Activated CD8-positive, alpha-beta T cell treated with anti-CD3 and anti-CD28 coated beads for 36 hours (primary cell): ENCODE measurements at places on chromosomes 7 and 10. TPM values are rescaled to one million over a fixed set of nuclear protein-coding genes. Genes with fewer than 3 reads are reported as not detected.

- no peaks in the 10 kb centered on the region for H3K27me3 ChIP-seq
- no peak for DNase-seq
- no peaks in the 10 kb centered on the region for H3K36me3 ChIP-seq
- no peak overlapping the region for H3K4me3 ChIP-seq
- no peak overlapping the region for H3K27ac ChIP-seq
Measured at GRCh38 chr10:86229811-86230556, 136.6 kb downstream of the GRID1 start.

- no peak for DNase-seq
- H3K36me3 ChIP-seq, result no peaks in the 10 kb centered on the region
- no peak overlapping the region for H3K27ac ChIP-seq
- no peak overlapping the region for H3K4me3 ChIP-seq
- peaks cover 3% of the 10 kb centered on the region for H3K27me3 ChIP-seq
- peaks cover 15% of the 10 kb centered on the region for H3K4me1 ChIP-seq
Measured at GRCh38 chr10:1148855-1149605, 92.8 kb downstream of the WDR37 start.

- no peak overlapping the region for H3K4me3 ChIP-seq
- H3K27ac ChIP-seq, result no peak overlapping the region
- DNase-seq, result no peak
- no peaks in the 10 kb centered on the region for H3K36me3 ChIP-seq
- H3K27me3 ChIP-seq, result no peaks in the 10 kb centered on the region
Measured at GRCh38 chr10:126210051-126210651, 178.1 kb downstream of the ADAM12 start.

DNA sequence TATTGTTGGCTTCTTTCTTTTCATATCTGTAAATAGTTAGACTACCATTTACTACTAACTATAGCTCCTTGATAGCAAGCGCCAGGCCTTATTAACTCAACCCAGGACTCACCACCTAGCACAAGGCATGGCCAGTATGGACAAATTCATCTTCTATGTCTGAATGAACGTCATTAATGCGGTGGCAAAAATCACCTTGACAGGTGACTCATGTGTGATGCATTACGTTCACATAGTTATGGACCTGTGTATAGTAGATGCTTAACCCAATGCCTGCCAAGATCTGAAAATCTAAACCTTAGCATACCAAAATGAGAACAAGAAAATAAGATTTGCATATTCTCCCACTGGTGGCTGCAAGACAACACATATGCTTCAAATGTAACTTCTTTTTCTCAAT, 300.8 kb downstream of the PARD3 start:
- no peaks in the 10 kb centered on the region for H3K27me3 ChIP-seq
- no peak for DNase-seq
- H3K4me3 ChIP-seq, result no peak overlapping the region
- H3K36me3 ChIP-seq, result no peaks in the 10 kb centered on the region

GRCh38 chr7:55469271-55469681, 103.0 kb downstream of the VOPP1 start:
- peaks cover 44% of the 10 kb centered on the region for H3K4me1 ChIP-seq
- no peaks in the 10 kb centered on the region for H3K27me3 ChIP-seq
- DNase-seq, result peak; percentile 17
- no peak overlapping the region for H3K4me3 ChIP-seq
- peak overlapping the region; percentile 65 for H3K27ac ChIP-seq

DNA sequence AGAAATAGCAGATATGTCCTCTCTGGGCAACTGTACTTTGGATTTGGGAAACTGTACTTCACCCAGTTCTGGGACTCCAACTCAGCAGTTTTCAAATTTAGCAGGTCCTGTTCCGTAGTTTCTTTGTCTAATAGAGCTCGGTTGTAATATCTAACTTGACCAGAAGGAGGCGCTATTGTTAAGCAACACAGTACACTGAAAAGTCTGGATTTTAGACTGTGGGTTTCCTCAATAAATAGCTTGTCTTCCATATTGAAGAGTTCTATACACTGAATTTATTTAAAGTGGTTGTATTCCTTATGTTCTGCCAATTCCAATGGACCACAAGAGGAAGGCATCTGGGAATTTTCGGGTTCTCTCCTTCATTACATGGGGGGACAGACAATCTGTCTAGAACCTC, 39.8 kb downstream of the ELFN1 start:
- no peak overlapping the region for H3K27ac ChIP-seq
- H3K36me3 ChIP-seq, result peaks cover 2% of the 10 kb centered on the region
- H3K4me1 ChIP-seq, result no peaks in the 10 kb centered on the region
- H3K4me3 ChIP-seq, result no peak overlapping the region
- H3K27me3 ChIP-seq, result no peaks in the 10 kb centered on the region

- no peak overlapping the region for H3K4me3 ChIP-seq
- no peak overlapping the region for H3K27ac ChIP-seq
- H3K36me3 ChIP-seq, result no peaks in the 10 kb centered on the region
- no peak for DNase-seq
Measured at GRCh38 chr7:88867158-88867557, 71.6 kb upstream of the TEX47 start.

DNA sequence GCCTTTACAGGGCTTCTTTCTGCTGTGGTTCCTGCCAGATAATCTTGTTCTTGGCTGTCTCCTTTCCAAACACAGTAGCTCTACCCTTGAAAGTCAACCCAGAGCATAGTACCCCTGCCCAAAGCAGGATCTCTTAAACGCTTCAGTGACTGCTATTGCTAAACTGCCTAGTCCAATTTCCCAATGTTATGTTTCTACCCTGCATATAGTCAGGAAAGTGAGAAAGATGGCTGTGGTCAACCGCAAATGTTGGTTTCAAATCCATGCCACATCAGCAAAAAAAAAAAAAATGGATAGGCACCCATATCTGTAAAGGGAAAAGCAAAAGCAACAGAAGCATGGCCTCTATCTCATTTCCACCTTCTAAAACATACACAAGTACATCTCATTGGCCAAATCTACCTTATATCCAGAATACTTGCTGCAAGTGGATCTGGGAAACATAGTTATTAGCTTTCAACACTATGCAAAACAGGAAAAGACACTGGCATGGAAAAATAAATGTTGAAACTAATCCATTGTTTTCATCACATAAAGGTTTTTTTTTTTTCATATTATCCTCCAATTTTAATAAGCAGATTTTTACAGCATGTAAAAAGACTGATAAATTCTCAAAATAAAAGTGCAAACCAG, 59.8 kb downstream of the DNAJC1 start:
- no peak overlapping the region for H3K4me3 ChIP-seq
- no peak for DNase-seq
- no peaks in the 10 kb centered on the region for H3K27me3 ChIP-seq
- H3K36me3 ChIP-seq, result peaks cover 8% of the 10 kb centered on the region
- H3K27ac ChIP-seq, result no peak overlapping the region

DNA sequence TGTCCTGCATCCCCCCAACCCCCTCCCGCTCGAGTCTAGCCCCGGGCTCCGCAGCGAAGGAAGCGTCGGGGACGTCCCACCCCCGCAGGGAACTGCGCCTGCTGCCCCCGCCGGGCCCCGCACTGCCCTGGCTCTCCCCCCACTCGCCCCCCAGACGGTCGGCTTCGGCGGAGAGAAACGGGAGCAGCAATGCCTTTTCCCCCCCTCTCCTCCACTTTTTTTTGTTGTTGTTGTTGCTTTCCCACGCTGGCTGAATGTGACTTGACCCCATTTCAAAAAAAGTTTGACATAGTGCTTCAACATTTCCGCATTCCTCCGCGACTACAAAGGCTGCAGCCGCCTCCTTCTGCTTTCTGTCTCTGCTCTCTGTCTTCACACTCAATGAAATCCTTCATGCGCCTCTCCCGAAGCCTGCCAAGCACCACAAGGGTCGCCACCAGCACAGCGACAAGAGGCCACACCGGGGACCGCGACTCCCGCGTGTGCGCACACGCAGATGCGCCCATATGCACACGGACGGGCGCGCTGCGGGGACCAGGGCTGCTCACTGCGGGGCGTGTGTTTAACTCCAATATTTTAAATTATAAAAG, 1.0 kb downstream of the CDK6 start:
- peak overlapping the region; percentile 94 for H3K4me3 ChIP-seq
- H3K27me3 ChIP-seq, result peaks cover 6% of the 10 kb centered on the region
- peaks cover 38% of the 10 kb centered on the region for H3K36me3 ChIP-seq
- peak overlapping the region; percentile 90 for H3K27ac ChIP-seq
- peak; percentile 70 for DNase-seq

- DNase-seq, result peak; percentile 48
- no peak overlapping the region for H3K4me3 ChIP-seq
- H3K36me3 ChIP-seq, result no peaks in the 10 kb centered on the region
- H3K4me1 ChIP-seq, result peaks cover 28% of the 10 kb centered on the region
- H3K27ac ChIP-seq, result peak overlapping the region; percentile 69
Measured at GRCh38 chr10:79266543-79267312, 80.5 kb upstream of the PPIF start.

GRCh38 chr7:77498659-77499379, 38.3 kb upstream of the PTPN12 start:
- H3K4me1 ChIP-seq, result no peaks in the 10 kb centered on the region
- H3K36me3 ChIP-seq, result no peaks in the 10 kb centered on the region
- DNase-seq, result no peak

DNA sequence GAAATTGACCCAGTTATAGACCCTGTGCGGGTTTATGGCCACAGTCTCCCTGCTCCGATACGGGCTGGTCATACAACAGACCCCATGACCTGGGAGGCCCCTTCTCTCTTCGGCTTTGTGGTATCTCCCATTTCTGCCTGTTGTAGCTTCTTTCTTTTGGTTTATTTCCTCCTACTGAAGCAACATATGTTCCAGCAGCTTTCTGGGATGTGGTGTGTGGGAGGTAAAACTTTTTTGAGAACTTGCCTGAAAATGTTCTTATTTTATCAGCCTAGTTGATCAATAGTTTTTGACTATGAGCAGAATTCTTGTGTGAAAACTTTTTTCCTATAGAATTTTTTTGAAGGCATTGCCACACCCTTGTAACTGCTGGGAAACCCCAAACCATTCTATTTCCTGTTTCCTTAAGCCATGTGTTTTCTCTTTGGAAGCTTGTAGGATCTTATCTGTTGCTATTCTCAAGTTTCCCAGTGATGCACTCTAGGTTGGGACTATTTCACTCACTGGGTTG, 80.0 kb downstream of the DAGLB start:
- H3K27me3 ChIP-seq, result no peaks in the 10 kb centered on the region
- H3K4me1 ChIP-seq, result peaks cover 4% of the 10 kb centered on the region
- no peak overlapping the region for H3K4me3 ChIP-seq
- no peaks in the 10 kb centered on the region for H3K36me3 ChIP-seq

The PLAU gene
- 0.47 TPM for total RNA-seq

The TUBAL3 gene
- total RNA-seq, result not detected

The HOGA1 gene
- not detected for total RNA-seq

The SAMD9L gene
- 13.6 TPM for total RNA-seq
